Ovary (tissue), 10 donors: ENCODE measurements at places on chromosomes 1 and 21. TPM values are rescaled to one million over a fixed set of nuclear protein-coding genes. Genes with fewer than 3 reads are reported as not detected.

DNA sequence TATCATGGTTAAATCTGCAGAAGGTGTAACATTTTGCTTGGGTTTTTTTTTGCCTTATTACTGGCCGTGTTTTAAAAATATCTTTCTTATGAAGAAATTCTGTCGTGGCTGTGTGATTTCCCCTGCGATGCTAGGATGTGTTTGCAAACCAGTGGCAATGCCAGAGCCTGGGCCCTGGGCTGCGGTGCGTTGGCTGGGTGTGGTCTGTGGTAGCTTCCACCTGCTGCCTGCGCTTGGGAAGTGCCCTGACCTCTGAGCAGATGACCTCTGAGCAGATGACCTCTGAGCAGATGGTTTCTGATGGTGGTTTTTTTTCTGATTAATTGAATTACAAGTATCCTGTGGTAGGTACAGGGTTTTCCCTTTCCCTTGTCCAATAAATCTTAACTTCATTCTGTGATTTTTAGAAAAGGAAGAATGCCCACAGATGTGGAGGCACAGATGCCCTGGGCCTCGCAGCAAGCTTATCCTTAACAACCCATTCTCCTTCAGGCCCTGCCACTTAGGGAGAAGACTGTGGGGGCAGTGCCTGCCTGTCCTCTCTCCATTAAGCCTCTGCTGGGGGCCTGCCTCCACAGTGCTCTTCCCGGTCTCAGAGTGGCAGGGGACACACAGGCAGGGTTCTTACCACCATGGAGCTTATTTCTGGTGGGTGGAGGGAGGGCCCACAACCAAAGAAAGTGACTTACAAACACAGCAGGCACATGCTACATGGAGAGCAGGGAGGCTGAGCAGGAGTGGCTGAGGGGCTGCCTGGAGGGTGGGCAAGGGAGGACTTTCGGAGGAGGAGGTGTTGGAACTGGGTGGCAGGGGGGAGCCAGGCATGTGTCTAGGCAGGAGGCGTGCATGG lies 81.7 kb downstream of the PCBP3 start:
- H3K27ac ChIP-seq: no peak overlapping the region
- H3K36me3 ChIP-seq: no peaks in the 10 kb centered on the region
- no peak for DNase-seq
- no peaks in the 10 kb centered on the region for H3K27me3 ChIP-seq

Gene SH2D1B
- not detected for total RNA-seq

DNA sequence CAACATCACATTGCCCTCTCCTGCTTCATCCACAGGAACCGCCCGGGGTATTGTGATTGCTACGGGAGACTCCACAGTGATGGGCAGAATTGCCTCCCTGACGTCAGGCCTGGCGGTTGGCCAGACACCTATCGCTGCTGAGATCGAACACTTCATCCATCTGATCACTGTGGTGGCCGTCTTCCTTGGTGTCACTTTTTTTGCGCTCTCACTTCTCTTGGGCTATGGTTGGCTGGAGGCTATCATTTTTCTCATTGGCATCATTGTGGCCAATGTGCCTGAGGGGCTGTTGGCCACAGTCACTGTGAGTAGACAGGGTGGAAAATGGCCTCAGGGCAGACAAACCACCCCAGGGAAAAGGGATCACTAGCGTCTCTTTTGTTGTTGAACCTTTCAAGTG lies 12.7 kb downstream of the ATP1A4 start:
- no peaks in the 10 kb centered on the region for H3K36me3 ChIP-seq
- no peaks in the 10 kb centered on the region for H3K4me1 ChIP-seq
- no peak for DNase-seq
- H3K27ac ChIP-seq: no peak overlapping the region

DNA sequence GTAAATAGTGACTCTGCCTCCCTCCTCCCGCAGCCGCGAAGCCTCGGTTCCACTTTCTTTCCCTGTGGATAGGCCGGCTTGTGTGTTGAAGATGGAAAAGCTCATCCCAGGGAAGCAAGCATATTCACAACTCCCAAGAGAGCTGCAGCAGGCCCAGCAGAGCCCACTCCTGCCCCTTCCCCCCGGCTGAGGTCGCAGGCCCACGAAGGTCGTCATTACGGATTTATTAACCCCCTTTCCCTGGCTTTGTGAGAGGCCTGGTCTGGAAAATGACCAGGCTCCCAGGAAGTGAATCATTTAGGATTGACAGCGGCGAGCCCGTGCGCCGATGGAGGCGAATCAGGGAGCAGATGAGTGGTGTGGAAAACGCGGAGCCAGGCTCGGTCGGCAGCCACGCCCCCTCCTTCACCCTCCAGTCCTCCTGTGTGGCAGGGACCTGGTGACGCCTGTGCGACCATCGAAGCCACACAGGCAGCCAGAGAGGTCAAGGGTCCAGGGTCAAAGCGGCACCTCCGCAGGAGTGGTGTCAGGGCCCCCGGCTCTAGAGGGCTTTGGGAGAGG lies 93.4 kb downstream of the PRDM16 start:
- DNase-seq: no peak
- H3K4me3 ChIP-seq: no peak overlapping the region
- H3K4me1 ChIP-seq: no peaks in the 10 kb centered on the region
- H3K27me3 ChIP-seq: no peaks in the 10 kb centered on the region
- no peaks in the 10 kb centered on the region for H3K36me3 ChIP-seq

Gene CCDC30
- 9.0 TPM for total RNA-seq

GRCh38 chr1:84889437-84889836 lies 3.6 kb downstream of the LPAR3 start:
- no peak overlapping the region for H3K27ac ChIP-seq
- no peaks in the 10 kb centered on the region for H3K27me3 ChIP-seq
- no peaks in the 10 kb centered on the region for H3K4me1 ChIP-seq
- H3K36me3 ChIP-seq: no peaks in the 10 kb centered on the region
